Suppressor macrophage (primary cell): ENCODE measurements at places on chromosomes 16 and 17.

DNA sequence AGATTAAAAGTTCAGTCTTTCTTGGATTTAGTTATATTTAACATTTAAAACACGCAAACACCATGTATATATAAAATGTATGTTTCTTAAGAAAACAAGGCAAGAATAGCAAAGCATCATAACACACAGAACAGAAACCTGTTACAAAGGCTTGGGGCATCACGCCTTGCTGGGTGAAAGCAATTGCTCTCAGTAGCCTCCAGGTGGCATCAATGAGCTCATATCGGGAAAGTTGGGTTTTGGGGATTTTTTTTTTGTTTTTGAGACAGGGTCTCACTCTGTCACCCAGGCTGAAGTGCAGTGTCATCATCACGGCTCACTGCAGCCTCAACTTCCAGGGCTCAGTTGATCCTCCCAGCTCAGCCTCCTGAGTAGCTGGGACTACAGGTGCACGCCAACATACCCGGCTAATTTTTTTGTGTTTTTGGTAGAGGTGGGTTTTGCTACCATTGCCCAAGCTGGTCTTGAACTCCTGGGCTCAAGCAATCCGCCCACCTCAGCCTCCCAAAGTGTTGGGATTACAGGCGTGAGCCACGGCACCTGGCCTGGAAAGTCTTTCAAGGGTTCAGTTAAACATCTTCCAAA, 56.9 kb downstream of the CYB5D2 start:
- DNase-seq: peak; percentile 67

- DNase-seq: no peak
These were observed 269.6 kb downstream of the PARN start for GRCh38 chr16:14360326-14361037.

GRCh38 chr17:44976206-44976605, 8.1 kb upstream of the C1QL1 start:
- no peak for DNase-seq

- DNase-seq: no peak
These were observed 114.7 kb downstream of the HAPSTR1 start for GRCh38 chr16:9206156-9206555.

GRCh38 chr17:57834146-57834741, 15.6 kb downstream of the MRPS23 start:
- no peak for DNase-seq
